Activated naive CD8-positive, alpha-beta T cell treated with anti-CD3 and anti-CD28 coated beads, Interleukin-2, amount 10 ng/mL, durations not matched to agents 7 days and 5 days (primary cell): ENCODE measurements at places on chromosomes 3 and 15. TPM values are rescaled to one million over a fixed set of nuclear protein-coding genes. Genes with fewer than 3 reads are reported as not detected.

DNA sequence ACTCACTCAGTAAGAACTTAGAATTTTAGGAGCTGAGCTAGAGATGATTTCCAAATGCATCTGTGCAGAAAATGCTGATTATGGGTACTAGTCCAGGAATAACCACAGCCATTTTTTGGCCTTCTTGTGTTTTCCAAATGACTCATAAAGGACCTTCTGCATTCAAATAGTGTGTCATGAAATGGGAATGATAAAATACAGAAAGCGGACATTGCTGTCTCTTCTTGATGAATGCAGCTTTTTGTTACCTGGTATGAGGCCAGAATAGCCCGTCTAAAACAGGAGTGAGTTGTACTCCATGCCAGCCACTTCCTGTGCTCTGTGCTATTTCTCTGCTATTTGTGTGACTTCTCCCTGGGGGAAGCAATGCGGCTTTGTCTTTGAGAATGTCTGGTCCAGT, 20.5 kb upstream of the FRMD5 start:
- DNase-seq: no peak

- no peak for DNase-seq
Observed at GRCh38 chr3:152930516-152930915, 95.6 kb downstream of the P2RY1 start.

DNA sequence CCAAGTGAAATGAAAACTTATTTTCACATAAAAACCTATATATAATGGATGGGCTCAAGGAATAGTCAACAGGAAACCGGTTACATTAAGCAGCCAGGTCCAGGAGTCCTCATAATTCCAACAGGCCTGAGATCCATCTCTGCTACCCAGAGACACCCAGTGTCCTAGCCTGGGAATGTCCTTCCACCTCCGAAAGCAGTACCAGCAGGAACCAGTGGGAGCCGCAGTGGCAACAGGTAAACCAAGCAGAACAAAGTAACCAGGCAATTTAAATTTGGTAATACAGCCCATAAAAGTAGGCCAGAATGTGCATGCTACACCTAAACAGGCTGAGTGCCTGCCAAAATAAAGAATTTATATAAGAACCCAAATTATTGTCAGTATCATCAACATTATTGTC, 195.6 kb downstream of the ZBBX start:
- DNase-seq: no peak

DNA sequence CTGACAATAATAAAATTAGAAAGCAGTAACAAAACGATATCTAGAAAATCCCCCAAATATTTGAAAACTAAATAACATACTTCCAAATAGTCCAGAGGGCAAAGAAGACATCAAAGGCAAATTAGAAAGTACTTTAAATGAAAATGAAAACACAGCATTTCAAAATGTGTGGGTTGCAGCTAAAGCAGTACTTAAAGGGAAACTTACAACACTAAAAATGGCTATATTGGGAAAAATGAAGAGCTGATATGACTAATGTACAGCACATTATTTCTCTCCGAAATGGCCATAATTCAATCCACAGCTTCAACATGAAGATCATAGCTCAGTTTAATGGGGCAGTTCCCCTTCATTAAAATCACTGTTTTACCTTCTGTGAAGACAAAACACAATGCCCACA, 71.9 kb downstream of the FBXL22 start:
- DNase-seq: no peak

GRCh38 chr15:71809346-71809745, 1.0 kb upstream of the NR2E3 start:
- no peak for DNase-seq

Gene AMT
- total RNA-seq: 10.0 TPM

Gene C3orf22
- total RNA-seq: not detected
